ENCODE measurements at places on chromosomes 5 and 9.
A peak's percentile ranks its signal among the peaks of the same experiment; 100 is the strongest.

- DNase-seq = no peak
These were observed 135.6 kb downstream of the BOD1 start for GRCh38 chr5:173480896-173481295.

DNA sequence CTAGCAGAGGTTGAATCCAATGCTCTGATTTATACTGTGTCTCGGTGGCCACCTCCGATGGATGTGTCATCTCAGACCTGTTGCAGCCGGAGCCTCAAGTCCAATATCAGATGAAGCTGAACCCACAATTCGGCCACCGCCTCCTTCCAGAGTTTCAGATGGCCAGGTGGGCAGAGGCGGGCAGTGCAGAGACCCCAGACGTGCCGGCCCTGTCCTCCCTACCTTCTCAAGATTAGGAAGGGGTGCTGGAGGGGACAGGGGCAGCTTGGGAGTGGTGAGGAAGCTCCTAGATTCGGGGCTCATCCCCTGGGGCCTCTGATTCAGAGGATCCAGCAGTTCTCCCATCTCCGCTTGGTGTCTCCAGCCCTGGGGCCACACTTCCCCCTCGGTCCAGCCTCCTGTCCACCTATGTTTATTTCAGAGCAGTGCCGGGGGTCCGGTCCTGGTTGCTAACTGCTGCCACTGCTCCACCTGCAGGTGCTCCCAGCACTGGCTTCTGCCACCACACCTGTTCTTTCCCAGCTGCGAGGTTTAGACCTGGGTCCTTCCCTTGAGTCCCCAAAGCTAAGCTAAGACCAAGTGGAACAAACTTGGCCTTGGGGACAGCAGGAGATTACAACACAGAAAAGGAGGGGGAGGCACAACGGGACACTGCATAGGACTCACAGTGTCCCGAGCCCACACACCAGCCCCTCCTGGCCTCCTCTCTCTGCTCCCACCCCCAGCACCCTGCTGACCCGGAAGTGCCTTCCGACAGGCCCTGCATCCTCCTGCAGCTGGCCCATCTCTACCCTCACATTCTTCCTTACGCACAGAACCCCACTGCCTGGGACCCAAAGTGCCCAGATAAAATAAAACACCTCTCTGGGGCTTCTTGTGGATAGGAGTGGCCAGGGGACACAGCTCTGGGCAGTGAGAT, 81.6 kb downstream of the NTNG2 start:
- DNase-seq = peak; percentile 84

- no peak for DNase-seq
These were observed 123.9 kb upstream of the PUM3 start for GRCh38 chr9:2967766-2968165.

- DNase-seq = no peak
These were observed 42.2 kb downstream of the ANKH start for GRCh38 chr5:14829396-14829795.

GRCh38 chr9:108434036-108434435, 421.8 kb downstream of the ACTL7B start:
- no peak for DNase-seq

GRCh38 chr5:137446615-137447014, 52.5 kb downstream of the SPOCK1 start:
- DNase-seq = no peak

GRCh38 chr5:150401076-150401375, 11.7 kb downstream of the CD74 start:
- no peak for DNase-seq

- no peak for DNase-seq
These were observed 69.3 kb downstream of the CCDC192 start for GRCh38 chr5:127772531-127772930.

GRCh38 chr5:154287136-154287535, 96.6 kb downstream of the GALNT10 start:
- peak; percentile 53 for DNase-seq

DNA sequence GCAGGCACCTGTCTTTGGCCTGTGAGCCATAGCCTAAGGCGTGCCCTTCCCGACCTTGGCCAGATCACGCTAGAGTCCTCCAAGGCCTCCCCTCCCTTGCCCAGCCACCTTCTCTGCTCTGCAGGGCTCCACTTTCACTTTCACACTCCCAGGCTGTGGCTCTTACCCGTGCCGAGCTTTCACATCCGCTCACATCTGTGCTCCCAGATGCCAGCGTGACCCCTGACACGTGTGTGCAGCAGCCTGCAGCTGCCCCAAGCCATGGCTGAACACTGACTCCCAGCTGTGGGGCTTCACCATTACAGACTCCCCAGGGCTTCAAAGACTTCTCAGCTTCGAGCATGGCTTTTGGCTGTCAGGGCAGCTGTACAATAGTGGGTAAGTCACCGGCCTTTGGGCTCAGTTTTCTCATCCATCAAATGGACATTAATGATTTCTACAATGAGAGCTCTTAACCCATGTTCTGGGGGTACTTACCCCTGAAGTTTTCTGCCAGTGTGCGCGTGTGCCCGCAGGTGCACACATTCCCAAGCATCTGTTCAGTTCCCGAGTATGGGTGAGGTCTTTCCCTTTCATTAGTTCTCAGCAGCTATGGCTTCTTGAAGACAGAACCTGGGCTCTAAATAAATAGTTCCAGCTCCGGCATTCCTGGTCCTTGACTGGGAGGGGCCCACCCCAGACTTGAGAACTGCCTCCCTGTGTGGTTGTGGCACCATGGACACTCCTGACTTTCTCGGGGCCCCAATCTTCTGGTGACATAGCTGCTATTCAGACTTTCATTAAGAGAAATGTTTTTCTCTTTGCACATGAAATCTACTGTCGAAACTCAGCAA, 118.6 kb downstream of the RGS3 start:
- DNase-seq = no peak

DNA sequence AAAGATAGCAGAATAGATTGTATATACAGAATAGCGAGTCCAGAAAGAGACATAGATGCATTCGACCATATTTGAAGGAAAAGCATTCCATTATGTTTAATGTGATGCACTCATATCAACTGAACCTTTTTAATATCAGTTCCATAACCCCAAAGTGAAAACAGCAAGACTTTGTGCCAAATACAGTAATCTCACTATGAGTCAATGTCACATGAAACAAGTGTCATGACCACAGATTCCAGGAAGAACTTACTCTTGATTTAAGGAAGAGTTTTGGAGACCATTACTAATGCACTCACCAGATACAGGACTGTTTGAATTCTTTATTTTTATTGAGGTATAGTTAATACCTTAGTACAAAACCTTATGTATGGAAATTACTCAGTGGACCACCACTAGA, 220.5 kb downstream of the SH3GL2 start:
- DNase-seq = peak; percentile 11

DNA sequence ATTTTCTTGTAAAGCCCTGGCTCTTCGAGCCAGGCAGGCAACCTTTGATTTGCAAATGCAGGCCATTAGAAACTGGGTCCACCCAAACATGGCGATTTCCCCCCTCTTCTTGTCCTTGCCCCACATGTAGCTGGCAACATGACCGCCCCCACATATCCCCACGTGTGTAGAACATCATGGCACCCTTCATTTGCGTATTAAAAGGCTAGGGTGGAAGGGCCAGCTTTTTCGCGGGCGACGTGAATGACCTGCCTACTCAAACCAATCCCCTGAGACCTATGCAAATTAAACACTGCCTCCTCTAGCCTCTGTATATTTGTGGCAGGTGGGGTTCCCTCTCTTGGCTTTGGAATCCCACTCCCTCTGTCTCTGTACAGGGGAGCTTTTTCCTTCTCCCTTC, 107.0 kb upstream of the CLINT1 start:
- no peak for DNase-seq

DNA sequence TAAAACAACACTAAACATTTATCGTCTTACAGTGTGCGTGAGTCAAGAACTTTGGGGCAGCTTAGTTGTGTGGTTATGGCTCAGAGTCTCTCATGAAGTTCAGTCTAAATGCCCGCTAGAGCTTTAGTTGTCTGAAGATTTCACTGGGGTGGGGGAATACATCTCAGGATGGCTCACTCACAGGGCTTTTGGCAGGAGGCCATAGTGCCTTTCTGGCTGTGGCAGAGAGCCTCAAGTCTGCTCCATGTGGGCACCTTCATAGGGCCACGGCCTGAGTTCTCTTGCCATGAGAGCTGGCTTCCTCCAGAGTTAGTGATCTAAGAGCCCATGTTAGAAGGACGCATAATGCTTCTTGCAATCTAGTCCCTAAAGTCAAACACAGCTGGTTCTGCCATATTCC, 258.8 kb upstream of the NUDT12 start:
- DNase-seq = no peak

- peak; percentile 77 for DNase-seq
These were observed 185.3 kb downstream of the MAPKAP1 start for GRCh38 chr9:125521462-125522327.

DNA sequence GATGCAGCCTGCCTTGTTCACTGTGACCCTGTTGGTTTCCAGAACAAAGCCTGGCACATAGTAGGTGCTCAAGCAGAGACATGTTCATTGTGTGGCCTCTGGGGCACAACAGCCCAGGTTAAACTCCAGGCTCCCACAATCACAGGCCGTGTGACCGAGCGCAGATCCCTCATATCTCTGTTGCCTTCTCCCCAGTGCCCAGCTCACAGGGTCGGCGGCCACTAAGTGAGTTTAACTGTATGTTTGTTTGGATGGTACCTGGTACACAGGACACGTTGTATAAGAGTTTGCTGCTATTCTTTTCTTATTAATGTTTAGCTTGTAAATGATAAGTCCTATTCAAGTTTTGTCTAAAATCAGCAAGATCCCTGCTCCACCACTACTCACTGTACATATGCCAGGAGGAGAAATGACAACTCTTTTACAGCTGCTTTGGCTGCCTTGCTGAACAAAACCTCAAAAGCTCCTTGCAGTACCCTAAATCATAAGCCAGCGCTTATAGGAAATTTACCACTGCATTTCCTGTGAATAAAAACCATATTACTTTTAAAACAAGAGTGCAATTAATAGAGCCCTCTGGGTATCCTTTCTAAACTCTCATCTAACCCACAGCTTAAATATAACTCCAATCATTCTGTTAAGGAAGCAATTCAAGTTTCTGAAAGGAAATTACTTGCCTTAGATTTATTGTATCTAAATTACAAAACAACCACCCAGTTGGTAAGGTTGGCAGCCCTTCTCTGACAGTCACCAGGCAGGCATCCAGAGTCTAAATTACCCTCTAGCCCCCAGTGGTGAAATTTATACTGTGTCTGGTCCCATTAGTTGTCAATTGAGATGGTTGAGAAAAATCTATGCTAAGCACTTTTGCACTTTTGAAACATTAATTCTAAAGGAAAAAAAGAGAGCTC, 379.4 kb downstream of the SEMA5A start:
- DNase-seq = no peak

DNA sequence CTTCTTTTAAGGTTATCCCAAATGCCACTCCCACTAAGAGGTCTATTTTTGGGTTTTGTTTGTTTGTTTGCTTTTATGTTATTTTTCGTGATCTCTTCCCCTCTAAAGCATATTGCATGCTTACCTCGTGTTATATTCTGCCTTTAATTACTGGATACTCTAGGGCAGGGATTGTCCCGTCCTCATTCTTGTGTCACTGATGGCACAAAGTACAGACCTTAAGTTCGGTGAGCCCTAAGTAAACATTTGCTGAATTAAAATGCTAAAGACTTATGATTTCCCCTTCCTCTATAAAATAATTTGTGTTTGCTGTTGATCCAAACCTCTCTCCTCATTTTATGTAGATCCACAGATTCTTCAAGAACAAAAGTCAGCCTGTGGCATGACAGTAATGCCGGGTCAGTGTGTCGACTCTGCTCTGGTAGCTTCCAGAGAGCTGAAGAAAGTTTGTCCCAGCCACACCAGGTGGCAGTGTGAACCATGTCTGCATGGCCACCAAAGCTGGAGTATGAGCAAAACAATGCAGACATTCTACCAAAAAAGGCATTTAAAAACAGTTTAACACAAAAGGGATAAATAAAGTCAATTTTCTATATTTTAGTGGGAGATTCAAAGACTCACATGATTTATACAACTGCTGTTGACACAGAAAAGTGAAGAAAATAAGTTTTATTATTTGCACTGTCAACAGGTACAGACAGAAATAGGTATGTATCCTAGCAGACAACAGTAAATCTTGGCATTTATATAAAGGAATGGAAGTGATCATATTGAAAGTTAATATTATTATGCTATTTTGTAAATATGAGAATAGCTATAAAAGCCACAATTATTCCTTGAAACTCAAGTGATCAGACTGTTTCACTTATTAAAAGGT, 17.9 kb upstream of the POC5 start:
- no peak for DNase-seq

DNA sequence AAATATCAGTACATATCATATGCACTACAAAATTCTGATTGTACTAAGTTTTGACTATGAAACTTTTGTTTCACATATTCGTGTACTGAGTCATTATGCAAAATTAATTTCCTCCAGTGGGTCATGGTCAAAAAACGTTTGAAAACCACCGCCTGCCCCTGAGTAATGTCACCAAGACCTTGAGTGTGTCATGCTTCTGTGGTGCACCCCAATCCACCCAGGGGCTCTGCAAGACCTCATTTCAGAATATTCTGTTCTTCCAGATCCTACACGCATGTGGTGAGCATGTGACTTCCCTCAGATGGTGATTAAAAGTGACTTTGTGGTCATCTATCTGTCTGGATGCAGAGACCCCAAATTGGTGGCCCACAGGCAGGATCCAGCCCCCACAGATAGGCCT, 31.0 kb downstream of the ABLIM3 start:
- peak; percentile 49 for DNase-seq

- DNase-seq = no peak
These were observed 111.3 kb upstream of the NR5A1 start for GRCh38 chr9:124618476-124618875.

GRCh38 chr9:134626571-134627416, 14.8 kb upstream of the COL5A1 start:
- peak; percentile 97 for DNase-seq

GRCh38 chr5:159412284-159413046, 82.2 kb upstream of the IL12B start:
- DNase-seq = no peak

- DNase-seq = no peak
These were observed 47.1 kb upstream of the DMRT1 start for GRCh38 chr9:794386-794785.

DNA sequence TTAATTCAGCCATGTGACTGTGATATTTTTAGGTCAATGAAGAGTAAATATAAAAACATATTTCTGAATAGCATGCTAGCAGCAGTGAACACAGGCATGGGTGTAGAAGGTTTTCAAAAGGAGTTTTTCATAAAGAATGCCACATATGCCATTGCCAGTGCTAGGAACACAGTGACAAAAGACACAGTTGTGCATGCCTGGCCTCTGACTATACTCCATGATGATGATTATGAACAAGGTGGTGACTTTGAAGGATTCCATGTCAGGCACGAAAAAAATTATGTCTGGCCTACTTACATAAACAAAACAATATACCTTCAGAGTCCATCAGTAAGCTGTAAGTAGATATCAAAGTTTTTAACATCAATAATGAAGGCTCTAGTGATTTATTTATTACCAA, 438.7 kb downstream of the TLE1 start:
- DNase-seq = no peak

DNA sequence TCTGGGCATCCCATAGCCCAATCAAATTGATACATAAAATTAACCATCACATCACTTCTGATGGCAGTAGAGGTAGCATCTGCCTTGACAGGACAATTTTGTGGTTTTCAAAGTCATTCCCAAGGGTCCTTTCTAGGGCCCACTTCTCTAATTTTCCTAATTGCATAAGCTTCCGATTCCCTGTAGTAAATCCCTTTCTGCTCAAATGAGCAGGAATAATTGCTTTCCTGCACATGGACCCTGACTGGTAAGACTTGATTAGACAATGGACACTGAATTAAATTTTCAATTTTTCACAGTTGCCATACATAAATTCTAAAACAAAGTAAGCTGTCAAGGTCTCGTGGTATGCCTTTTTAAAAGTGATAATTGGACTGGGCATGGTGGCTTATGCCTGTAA, 22.0 kb upstream of the IL17B start:
- DNase-seq = no peak

- DNase-seq = no peak
These were observed 62.8 kb downstream of the PDZD2 start for GRCh38 chr5:31701642-31702299.

All from H54 (cell line).